Stimulated activated CD8-positive, alpha-beta memory T cell treated with anti-CD3 and anti-CD28 coated beads, Interleukin-15, amount 100 ng/mL, for 48 hours (primary cell): ENCODE measurements at places on chromosomes 11 and 22.

DNA sequence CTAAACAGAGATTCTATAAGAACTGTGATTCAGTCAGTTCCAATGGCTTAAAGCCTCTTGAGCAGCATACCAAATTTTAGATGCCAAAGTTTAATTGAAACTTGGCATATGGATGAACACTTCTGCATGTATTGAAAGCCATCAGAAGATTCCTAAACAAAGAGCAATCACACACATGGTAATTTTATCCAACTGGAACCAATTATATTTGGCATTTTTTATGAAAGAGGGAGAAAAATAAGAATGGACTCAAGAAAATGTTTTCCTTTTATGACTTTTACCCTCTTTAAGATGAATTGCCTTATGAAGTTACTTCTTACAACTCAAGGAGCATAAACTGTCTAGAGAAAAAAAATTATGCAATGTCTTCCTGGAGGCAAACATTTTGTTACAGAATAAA, 7.4 kb downstream of the TRPC6 start:
- no peak for DNase-seq

- no peak for DNase-seq
Measured at GRCh38 chr22:49882519-49883293, 29.1 kb downstream of the ZBED4 start.

GRCh38 chr22:29689880-29690213, 30.0 kb upstream of the CABP7 start:
- DNase-seq: no peak

DNA sequence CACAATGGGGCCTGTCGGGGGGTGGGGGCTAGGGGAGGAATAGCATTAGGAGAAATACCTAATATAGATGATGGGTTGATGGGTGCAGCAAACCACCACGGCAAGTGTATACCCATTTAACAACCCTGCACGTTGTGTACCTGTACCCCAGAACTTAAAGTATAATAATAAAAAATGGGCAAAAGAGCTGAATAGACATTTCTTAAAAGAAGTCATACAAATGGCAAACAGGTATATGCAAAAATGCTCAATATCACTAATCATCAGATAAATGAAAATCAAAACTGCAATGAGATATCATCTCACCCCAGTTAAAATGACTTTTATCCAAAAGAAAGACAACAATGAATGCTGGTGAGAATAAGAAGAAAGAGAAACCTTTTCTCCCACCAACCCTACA, 363.7 kb upstream of the MPPED2 start:
- no peak for DNase-seq

DNA sequence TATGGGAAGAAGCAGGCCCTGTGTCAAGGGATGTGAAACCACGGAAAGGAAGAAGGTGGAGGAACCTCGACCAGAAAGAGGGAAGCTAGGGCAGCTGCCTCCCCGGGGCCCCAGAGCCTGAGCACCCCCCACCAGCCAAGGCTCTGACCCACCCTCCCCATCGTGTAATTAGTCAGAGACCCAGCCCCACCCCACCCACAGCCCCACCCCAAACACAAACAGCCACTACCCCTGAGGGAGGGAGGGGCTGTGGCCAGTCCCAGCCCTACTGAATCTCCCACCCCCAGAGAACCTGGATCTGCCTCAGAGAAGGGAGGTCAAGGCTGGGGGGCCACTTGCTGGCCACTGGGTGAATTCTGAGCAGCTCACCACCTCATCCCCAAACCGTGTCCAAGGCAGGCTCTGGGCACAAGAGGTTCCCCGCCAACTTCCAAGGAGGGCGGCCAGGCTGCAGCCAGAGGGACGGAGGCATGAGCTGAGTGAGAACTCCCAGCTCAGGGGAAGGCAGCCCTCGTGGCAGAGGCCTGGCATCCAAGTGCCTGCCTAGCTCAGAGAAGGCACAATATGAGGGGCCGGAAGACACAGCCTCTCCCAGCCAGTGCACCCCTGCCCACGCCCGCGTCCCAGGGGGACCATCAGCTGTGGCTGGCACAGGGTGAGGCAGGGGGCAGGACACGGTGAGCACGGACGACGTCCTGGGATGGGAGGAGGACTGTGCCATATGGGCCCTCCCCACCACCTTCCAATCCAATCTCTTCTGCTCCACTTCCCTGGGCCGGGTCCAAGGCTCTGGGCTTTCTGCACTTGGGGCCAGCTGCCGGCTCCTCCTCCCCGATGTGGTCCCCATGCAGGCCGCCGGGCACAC, 2.7 kb downstream of the PLXNB2 start:
- DNase-seq: no peak
